Activated CD4-positive, alpha-beta T cell treated with anti-CD3 and anti-CD28 coated beads, Interleukin-2, amount 50 U/mL, for 16 hours (primary cell): ENCODE measurements at places on chromosomes 6 and 20.

DNA sequence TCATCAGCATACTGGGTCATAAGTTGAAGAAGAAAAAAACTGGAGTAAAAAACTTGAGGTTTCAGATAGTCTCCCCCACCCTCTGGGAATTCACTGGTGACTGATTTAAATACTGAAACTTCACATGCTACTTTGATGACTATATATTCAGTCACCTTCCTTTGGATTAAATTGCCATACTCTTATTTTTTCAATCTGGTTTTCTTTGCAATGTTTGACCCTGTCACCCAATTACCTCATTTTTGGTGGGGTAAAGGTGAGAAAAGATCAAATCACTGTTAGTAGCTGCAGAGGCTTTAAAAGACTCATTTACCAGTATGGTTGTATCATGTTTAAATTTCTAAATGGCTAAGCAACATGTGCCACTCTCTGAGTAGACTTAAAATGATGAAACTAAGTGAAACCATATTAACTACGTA, 862.7 kb upstream of the FLRT3 start:
- DNase-seq: peak; percentile 28

GRCh38 chr6:11366934-11367637, 134.6 kb upstream of the NEDD9 start:
- no peak for DNase-seq

GRCh38 chr6:23244300-23244699, 674.9 kb downstream of the HDGFL1 start:
- no peak for DNase-seq

DNA sequence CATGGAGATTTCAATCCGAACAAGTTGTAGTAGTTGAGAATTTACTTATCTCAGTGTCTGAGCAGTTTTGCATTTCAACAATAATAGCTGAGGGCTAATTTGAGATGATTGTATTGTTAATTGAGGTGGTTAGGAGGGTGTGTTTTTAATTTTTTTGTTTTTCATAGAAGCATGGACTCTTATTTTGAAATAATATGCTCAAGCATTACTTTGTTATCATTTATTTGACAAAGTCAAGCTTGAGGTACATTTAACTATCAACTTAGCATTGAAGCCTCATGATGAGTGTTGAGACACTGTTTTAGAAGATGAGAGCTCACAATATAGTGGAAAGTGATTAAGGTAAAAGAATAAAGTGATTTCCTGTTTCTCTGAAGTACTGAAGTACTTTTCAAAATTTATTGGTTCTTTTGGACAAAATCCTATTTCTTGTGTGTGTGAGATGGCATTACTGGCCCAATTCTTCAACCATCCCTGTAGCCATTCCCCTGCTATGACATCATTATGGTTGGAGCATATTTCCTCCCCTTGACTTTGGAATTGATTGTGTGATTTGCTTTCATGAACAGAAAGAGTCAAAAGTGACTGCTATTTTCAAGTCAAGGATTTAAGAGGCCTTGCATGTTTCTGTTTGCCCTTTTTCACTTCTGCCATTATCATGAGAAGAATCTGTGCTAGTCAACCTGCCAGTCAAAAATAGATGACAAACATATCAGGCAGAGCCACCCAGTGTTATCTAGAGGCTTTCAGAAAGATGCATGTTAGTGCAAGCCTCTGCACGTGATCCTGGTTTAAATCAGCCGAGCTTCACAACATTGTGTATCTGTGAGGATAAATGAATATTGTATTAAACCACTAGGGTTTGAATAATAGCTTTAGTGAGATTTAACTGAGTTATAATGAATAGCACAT, 1112.3 kb upstream of the CITED2 start:
- DNase-seq: no peak

DNA sequence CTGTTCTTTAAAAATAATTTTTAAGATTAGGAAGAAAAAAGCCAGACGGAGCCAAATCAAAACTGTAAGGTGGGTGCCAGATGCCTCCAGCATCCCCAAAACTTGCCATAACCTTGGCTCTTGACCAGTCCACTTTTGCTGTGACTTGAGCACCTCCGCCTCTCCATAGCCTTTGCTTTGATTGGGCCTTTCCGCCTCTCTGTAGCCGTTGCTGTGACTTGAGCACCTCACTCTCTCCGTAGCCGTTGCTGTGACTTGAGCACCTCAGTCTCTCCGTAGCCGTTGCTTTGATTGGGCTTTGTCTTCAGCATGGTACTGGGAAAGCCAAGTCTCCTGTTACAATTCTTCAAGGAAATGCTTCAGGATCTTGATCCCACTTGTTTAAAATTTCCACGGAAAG, 73.0 kb downstream of the YTHDF1 start:
- no peak for DNase-seq

- no peak for DNase-seq
Observed at GRCh38 chr20:50563133-50563944, 53.2 kb downstream of the PTPN1 start.

- no peak for DNase-seq
Observed at GRCh38 chr6:16956361-16956760, 145.5 kb upstream of the STMND1 start.

DNA sequence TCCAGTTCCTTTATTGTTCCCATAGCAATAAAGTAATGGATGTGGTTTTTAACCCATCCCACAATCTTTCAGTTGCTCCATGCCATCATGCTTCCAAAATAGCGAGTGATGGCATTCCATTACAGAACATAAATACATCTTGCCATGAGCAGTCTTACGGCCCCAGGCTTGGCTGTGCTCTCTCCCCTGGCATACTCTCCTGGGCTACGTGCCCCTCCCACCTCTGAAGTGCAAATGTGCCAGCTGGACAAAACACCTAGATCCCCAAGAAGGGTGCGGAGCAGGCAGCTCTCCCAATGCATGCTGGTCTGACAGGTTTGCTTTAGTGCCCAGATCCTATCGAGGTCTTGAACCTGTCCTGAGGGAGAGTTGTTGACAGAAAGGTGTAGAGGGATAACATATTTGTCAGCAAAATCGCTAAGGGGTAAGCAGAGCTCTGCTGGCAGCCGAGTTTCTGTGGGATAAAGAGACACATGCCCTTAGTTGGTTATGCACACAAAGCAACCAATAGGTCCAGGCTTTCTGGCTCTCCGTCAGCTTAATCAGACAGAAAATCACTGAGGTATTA, 43.9 kb upstream of the PAX1 start:
- DNase-seq: no peak

DNA sequence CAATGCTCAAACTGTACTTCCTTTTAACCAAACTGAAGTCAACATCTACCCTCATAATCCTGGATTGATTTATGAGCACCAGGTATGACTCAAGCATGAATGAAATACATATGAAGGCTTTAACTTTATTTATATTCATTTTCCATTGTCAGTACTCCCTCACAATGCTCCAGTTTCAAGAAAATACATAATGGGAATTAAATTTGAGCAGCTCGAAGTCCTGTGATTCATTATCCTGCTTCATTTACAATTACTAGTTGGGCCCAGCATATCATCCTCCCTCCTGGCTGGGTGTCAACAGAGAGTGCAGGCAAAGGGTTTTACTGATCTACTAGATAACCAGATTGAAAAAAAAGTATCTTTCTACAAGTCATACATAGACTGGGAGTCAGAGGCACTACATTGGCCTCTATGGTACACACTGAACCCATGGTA, 10.1 kb downstream of the SAMHD1 start:
- DNase-seq: peak; percentile 18
